ENCODE measurements at places on chromosomes 16 and 17.

GRCh38 chr16:27369806-27370205 lies 32.2 kb upstream of the IL21R start:
- no peaks in the 10 kb centered on the region for H3K36me3 ChIP-seq
- no peak for DNase-seq
- no peak overlapping the region for H3K27ac ChIP-seq
- H3K27me3 ChIP-seq = no peaks in the 10 kb centered on the region

GRCh38 chr16:27743963-27744362 lies 194.0 kb downstream of the KATNIP start:
- no peak overlapping the region for H3K27ac ChIP-seq
- DNase-seq = no peak
- no peak overlapping the region for H3K4me3 ChIP-seq

DNA sequence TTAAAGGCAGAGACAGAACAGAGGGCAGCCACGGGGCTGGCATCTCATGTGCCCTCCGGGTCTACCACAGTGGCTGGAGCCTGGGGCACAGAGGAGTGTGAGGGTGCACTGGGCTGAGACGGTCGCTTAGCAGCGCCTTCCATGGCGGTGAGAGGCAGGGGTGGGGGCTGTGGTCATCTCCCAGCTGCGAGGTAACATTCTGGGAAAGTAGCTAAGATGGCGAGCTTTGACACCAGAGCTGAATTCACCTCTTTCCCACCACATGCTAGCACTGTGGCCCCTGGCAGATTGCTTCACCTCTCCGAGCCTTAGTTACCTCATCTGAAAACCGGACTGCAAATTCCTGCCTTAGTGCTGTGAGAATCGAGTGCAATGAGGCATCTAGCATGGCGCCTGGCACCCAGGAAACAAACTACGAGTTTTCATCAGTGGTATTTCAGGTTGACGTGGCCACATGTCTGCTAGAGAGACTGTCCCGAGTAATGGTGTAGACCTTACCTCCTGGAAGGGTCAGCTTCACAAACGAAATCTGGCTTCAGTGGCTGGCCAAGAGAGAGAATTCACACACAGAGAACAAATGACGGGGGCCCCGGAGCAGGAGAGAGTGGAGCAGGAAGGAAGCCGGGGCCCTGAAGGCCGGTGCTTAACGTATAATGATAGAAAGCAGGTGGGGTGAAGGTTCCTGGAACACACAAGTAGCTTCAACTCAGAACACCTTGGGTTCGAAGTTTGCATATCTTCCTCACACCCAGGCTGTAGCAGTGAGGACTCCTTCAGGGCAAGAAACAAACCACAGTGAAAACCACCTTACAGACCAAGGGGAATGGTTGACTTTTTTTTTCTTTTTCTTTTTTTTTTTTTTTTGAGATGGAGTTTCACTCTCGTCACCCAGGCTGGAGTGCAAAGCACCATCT lies 63.9 kb upstream of the RPH3AL start:
- no peak overlapping the region for H3K27ac ChIP-seq
- no peaks in the 10 kb centered on the region for H3K36me3 ChIP-seq
- no peaks in the 10 kb centered on the region for H3K4me1 ChIP-seq
- DNase-seq = no peak
- H3K4me3 ChIP-seq = no peak overlapping the region
- peaks cover 4% of the 10 kb centered on the region for H3K27me3 ChIP-seq

DNA sequence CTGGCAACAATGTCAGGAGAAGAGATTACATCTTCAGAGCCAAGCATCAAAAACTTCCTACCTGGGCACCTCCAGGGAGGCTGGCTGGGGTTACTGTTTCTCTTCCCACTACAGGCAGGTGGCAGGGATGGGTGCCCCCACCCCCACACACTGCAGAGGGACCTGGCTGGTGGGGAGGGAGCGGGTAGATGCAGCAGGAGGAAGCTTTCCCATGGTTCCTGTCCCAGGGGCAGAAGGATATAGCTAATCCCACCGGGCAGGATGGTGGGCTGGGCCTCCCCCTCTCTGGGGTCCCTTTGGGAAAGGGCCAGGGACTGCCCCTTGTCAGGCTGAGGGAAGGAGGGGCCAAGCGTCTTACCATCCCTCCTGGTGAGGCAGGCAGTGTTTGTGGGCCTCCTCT lies 16.7 kb upstream of the MTMR4 start:
- peak overlapping the region; percentile 75 for H3K27ac ChIP-seq
- no peaks in the 10 kb centered on the region for H3K36me3 ChIP-seq
- H3K4me1 ChIP-seq = no peaks in the 10 kb centered on the region
- no peak for DNase-seq
- H3K27me3 ChIP-seq = no peaks in the 10 kb centered on the region

DNA sequence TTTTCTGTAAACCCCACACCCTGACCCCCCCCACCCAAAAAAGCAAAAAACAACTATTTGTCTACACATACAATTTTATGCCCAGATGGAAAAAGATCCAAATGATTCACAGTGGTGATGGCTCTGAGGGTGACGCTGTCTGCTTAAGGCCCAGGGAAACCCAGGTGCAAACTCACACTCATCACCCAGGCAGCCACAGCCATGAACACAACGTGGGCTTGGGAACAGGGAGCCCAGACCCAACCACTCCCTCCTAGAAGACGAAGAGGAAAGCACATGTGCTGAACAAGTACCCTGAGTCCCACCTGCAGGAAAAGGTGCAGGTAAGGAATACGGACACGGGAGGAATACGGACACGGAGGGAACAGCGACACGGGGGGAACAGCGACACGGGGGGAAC lies 5.4 kb downstream of the HBQ1 start:
- peaks cover 7% of the 10 kb centered on the region for H3K4me1 ChIP-seq
- no peak overlapping the region for H3K27ac ChIP-seq
- H3K27me3 ChIP-seq = peaks cover 6% of the 10 kb centered on the region
- H3K36me3 ChIP-seq = peaks cover 32% of the 10 kb centered on the region

- H3K27ac ChIP-seq = no peak overlapping the region
- peaks cover 7% of the 10 kb centered on the region for H3K27me3 ChIP-seq
- no peak overlapping the region for H3K4me3 ChIP-seq
- no peaks in the 10 kb centered on the region for H3K36me3 ChIP-seq
- H3K4me1 ChIP-seq = no peaks in the 10 kb centered on the region
- peak; percentile 71 for DNase-seq
These were observed 10.9 kb downstream of the STH start for GRCh38 chr17:46009681-46010596.
